Osteoblast (primary cell): ENCODE measurements at places on chromosomes 5 and 9. TPM values are rescaled to one million over a fixed set of nuclear protein-coding genes. Genes with fewer than 3 reads are reported as not detected.

- DNase-seq, result no peak
- no peaks in the 10 kb centered on the region for H3K27me3 ChIP-seq
- H3K4me3 ChIP-seq, result no peak overlapping the region
- no peaks in the 10 kb centered on the region for H3K36me3 ChIP-seq
Observed at GRCh38 chr5:142506046-142506445, 179.8 kb downstream of the FGF1 start.

DNA sequence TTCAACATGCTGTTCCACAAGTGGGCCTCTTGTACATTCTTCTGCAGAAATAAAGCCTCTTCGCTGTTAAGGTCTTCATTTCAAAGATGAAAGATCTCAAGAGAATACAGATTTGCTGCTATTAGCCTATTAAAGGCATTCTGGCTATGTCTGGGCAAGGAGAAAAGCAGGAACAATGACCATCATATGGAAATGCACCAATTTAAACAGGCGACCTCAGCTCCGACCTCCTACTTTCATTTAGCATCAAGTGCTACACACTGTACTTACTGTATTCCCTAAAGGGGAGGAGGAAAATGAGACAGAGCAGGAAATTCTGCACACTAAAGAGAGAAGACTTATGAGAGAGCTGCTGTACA, 64.8 kb downstream of the HABP4 start:
- DNase-seq, result no peak
- peak overlapping the region; percentile 95 for H3K27ac ChIP-seq
- no peaks in the 10 kb centered on the region for H3K27me3 ChIP-seq
- H3K4me3 ChIP-seq, result peak overlapping the region; percentile 43
- H3K4me1 ChIP-seq, result peaks cover 43% of the 10 kb centered on the region

GRCh38 chr9:131675437-131676022, 64.3 kb downstream of the RAPGEF1 start:
- H3K36me3 ChIP-seq, result no peaks in the 10 kb centered on the region
- no peak overlapping the region for H3K4me3 ChIP-seq
- no peak overlapping the region for H3K27ac ChIP-seq
- peaks cover 46% of the 10 kb centered on the region for H3K4me1 ChIP-seq
- H3K27me3 ChIP-seq, result no peaks in the 10 kb centered on the region

GRCh38 chr5:104355350-104355749, 792.8 kb upstream of the NUDT12 start:
- H3K27me3 ChIP-seq, result no peaks in the 10 kb centered on the region
- H3K27ac ChIP-seq, result no peak overlapping the region
- no peaks in the 10 kb centered on the region for H3K36me3 ChIP-seq
- H3K4me1 ChIP-seq, result no peaks in the 10 kb centered on the region

- H3K4me1 ChIP-seq, result no peaks in the 10 kb centered on the region
- DNase-seq, result no peak
- H3K4me3 ChIP-seq, result no peak overlapping the region
- H3K27ac ChIP-seq, result no peak overlapping the region
- H3K36me3 ChIP-seq, result no peaks in the 10 kb centered on the region
Observed at GRCh38 chr5:154949781-154950180, 8.9 kb downstream of the MRPL22 start.

- H3K4me3 ChIP-seq, result no peak overlapping the region
- DNase-seq, result no peak
- H3K27me3 ChIP-seq, result no peaks in the 10 kb centered on the region
- no peaks in the 10 kb centered on the region for H3K36me3 ChIP-seq
Observed at GRCh38 chr9:101438523-101438922, 2.9 kb upstream of the ALDOB start.

DNA sequence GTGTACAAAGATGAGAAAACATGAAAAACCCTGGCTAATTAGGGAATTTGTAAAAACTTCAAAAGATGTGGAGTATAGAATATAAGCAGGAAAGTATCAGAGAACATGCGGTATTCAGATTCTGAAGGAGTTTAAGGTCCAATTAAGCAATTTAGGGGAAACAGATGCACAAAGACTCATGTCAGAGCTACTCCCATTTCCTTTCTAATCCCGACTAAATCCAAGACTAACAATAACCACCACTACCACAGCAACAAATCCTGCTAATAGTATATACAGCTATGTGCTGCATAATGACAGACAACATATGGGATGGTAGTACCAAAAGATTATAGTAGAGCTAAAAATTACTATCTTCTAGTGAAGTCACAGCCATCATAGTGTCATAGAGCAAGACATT, 102.1 kb downstream of the LURAP1L start:
- H3K27me3 ChIP-seq, result no peaks in the 10 kb centered on the region
- peaks cover 13% of the 10 kb centered on the region for H3K4me1 ChIP-seq
- no peaks in the 10 kb centered on the region for H3K36me3 ChIP-seq
- no peak for DNase-seq
- H3K4me3 ChIP-seq, result no peak overlapping the region

DNA sequence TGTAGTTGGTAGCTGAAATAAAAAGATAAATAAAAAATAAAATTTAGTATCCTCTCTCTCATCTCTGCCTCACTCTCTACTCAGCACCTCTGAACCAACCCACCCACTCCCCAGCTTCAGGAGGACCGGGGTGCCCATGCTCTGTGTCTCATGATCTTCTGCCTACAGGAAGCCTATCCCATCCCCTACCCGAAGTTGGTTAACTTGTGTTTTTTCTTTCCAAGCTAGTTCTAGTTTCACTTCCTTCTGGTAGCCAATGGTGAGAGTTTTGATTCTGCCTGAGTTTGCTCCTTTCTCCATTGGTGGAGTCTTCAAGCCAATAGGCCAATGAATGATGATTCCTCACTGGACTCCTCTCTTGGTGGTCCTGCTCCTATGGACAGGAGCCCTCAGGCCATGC, 32.1 kb downstream of the SNX24 start:
- no peak overlapping the region for H3K27ac ChIP-seq
- no peak overlapping the region for H3K4me3 ChIP-seq
- H3K27me3 ChIP-seq, result no peaks in the 10 kb centered on the region
- no peaks in the 10 kb centered on the region for H3K36me3 ChIP-seq
- DNase-seq, result no peak
- H3K4me1 ChIP-seq, result no peaks in the 10 kb centered on the region

DNA sequence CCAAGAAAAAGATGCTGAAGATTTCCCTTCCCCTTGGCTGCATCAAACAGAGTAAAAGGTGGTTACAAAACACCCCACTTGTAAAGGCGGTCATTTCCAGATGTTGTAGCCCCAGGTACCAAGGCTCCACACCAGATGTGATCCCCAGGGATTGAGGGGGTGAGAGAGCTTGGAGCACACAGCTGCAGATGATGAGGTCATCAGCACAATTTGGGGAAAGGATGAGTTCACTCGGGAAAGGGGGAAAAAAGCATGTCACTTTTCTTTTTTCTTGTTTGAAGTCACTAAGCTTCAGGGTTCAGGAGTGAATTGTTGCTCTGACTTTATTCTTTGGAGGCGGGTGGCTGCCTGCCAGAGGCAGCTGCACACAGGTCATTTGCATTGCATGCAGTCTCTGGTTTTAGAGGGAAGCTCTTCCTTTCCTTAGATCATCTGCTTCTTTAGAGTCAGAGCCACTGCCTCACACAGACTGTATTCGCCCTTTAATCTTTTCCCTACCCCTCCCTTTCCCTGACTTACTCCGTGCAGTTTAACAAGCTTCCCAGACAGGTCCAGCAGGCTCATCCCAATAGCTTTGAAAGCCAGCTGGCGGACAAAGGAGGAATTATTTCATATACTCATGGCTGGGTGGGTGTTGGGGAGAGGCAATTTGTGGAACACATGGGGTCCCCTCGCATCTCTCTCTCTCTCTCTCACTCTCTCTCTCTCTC, 409.3 kb upstream of the SLC24A2 start:
- no peaks in the 10 kb centered on the region for H3K4me1 ChIP-seq
- no peak overlapping the region for H3K27ac ChIP-seq
- no peak overlapping the region for H3K4me3 ChIP-seq
- DNase-seq, result no peak
- no peaks in the 10 kb centered on the region for H3K36me3 ChIP-seq

DNA sequence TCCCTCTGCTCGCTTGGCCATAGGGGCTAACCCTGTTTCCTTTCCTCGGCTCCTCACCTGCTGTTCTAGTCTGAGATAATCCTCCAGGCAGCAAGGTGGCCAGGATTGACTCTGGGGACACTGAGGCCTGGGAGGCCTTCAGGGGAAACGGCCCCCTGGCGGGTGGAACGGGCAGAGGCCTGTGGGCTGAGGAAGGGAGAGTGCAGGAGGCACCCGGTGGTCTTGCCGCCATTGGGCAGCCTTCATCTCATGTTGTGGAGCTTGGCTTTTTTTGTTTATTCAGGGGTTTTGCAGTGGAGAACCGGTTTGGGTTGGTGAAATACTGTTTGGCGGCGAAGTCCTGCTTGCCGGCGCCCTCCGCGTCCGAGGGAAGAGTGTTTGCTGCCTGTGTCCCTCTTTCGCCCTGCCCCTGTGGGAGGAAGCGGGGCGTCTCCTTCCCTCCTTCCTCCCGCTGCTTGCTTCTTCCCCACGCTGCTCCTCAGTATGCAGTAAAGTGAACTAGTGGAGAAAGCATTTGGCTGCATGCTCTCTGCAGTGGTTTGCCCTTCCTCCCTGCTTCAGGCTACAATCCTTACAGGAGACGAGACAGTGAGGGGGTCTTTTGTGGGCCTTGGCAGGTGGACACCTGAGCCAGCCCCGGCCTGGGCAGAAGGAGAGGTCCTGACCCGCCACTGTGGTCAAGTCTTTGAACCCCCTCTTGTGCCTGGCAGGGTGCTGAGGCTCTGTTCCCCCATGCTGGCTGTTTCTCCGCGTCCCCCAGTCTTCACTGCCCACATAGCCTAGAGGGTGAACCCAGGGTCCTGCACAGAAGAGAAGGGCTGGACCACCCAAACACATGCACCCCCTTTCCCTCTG, 30.8 kb upstream of the PRDM12 start:
- peak; percentile 76 for DNase-seq
- H3K4me3 ChIP-seq, result no peak overlapping the region
- H3K4me1 ChIP-seq, result no peaks in the 10 kb centered on the region
- peaks cover 69% of the 10 kb centered on the region for H3K36me3 ChIP-seq
- H3K27me3 ChIP-seq, result no peaks in the 10 kb centered on the region

DNA sequence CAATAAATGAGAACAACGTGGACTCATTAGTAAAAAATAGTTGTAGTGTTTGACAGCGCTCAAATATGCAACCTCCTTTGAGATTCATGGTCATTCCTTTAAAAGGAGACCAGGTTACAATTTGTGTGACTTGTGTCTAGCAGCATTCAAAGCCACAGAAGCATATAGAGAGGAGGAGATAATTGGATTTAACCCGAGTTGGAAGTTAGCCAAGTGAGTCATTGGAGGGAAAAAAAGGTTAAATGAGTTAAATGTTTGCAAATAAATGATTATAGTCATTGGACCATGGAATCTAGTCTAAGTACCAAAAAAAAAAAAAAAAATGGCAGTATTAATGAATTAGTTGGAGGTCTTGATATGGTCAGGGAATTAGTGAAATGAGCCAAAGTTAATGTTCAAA, 90.9 kb downstream of the ITGA1 start:
- no peak overlapping the region for H3K4me3 ChIP-seq
- no peaks in the 10 kb centered on the region for H3K36me3 ChIP-seq
- H3K27me3 ChIP-seq, result no peaks in the 10 kb centered on the region
- H3K4me1 ChIP-seq, result no peaks in the 10 kb centered on the region

DNA sequence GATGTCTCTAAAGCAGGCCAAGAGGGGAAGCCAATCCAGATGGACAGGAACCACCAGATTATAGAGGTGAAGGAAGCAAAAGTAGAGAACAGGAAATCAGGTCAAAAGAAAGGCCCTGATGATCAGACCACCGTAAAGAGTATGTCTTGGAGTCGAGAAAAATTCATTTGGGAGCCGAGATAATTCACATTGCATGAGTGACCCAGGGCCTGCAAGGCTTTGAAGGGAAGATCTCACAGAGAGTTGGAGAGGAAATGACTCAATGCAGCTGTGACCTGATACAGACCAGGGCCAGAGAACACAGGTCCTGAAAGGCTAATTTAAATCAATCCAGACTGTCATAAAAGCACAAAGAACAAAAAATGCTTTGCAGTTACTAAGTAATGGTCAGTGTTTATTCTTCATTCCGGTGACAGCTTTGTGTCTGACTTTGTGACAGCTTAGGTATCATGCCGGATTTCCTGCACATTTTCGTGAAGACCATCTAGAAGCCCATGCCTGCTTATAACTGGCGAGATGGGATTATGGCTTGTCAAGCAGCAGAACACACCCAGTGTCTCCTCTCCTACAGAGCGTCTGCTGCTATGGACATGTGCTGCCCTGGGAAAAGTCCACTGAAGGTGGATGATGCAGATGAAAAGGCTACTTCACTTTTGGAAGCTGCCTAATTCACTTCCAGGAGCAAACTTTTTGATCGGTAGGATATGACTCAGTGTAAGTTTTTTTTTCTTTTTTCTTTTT, 5.8 kb upstream of the ACTBL2 start:
- no peaks in the 10 kb centered on the region for H3K27me3 ChIP-seq
- H3K36me3 ChIP-seq, result no peaks in the 10 kb centered on the region
- H3K27ac ChIP-seq, result peak overlapping the region; percentile 65
- peaks cover 16% of the 10 kb centered on the region for H3K4me1 ChIP-seq
- no peak overlapping the region for H3K4me3 ChIP-seq
- DNase-seq, result peak; percentile 69

GRCh38 chr5:89981878-89982773, 427.4 kb downstream of the CETN3 start:
- no peaks in the 10 kb centered on the region for H3K4me1 ChIP-seq
- no peaks in the 10 kb centered on the region for H3K27me3 ChIP-seq
- DNase-seq, result no peak
- no peak overlapping the region for H3K4me3 ChIP-seq
- H3K27ac ChIP-seq, result no peak overlapping the region
- no peaks in the 10 kb centered on the region for H3K36me3 ChIP-seq

- H3K4me3 ChIP-seq, result no peak overlapping the region
- no peak for DNase-seq
- H3K36me3 ChIP-seq, result no peaks in the 10 kb centered on the region
- H3K4me1 ChIP-seq, result no peaks in the 10 kb centered on the region
- no peak overlapping the region for H3K27ac ChIP-seq
Observed at GRCh38 chr5:52013523-52013922, 630.3 kb downstream of the ISL1 start.

DNA sequence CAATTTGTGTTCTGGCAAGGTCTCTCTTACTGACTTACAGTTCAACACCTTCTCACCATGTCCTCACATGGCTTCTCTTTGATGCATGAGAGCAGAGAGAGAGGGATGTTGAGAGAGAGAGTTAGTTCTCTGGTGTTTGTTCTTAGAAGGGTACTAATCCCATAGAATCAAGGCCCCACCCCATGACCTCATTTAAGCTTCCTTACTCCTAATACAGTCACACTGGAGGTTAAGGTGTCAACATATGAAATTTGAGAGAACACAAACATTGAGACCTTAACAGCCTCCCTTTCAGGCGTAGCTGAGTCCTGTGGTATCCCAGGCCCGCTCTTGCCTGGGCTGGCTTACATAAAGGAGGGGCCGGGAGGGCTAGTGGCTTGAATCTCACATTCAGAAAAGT, 10.6 kb upstream of the SEMA6A start:
- no peaks in the 10 kb centered on the region for H3K4me1 ChIP-seq
- H3K27ac ChIP-seq, result no peak overlapping the region
- H3K36me3 ChIP-seq, result no peaks in the 10 kb centered on the region
- DNase-seq, result no peak

GRCh38 chr5:159788835-159789331, 127.4 kb upstream of the ADRA1B start:
- no peak for DNase-seq
- H3K36me3 ChIP-seq, result no peaks in the 10 kb centered on the region
- H3K4me3 ChIP-seq, result no peak overlapping the region
- H3K27ac ChIP-seq, result no peak overlapping the region
- peaks cover 10% of the 10 kb centered on the region for H3K4me1 ChIP-seq

Gene CCDC187
- total RNA-seq, result under 0.01 TPM in 1 of 2 replicates, not detected in the other

Gene BARX1
- total RNA-seq, result 8.5 and 15.6 TPM in 2 replicates

Gene ANKS6
- 21.7 and 25.6 TPM in 2 replicates for total RNA-seq

Gene NUTM2G
- not detected in 2 replicates for total RNA-seq

Gene ENTREP1
- total RNA-seq, result under 0.01 TPM in 2 replicates

Gene RABL6
- total RNA-seq, result 64.2 and 64.8 TPM in 2 replicates

Gene GRIA1
- 0.29 and 1.1 TPM in 2 replicates for total RNA-seq

Gene PTPN3
- total RNA-seq, result 2.9 TPM in 2 replicates

Gene GRM6
- total RNA-seq, result not detected in 2 replicates

Gene ACOT12
- 0.29 TPM in 1 of 2 replicates, not detected in the other for total RNA-seq

Gene PAIP2
- total RNA-seq, result 42.4 and 47.8 TPM in 2 replicates

Gene CCL27
- total RNA-seq, result 0.36 TPM in 1 of 2 replicates, not detected in the other

Gene TENT4A
- total RNA-seq, result 16.5 and 21.4 TPM in 2 replicates
